ENCODE measurements at places on chromosomes 2 and 18. TPM values are rescaled to one million over a fixed set of nuclear protein-coding genes. Genes with fewer than 3 reads are reported as not detected.

Gene IL1R2
- 3.6 TPM for total RNA-seq

Gene OBSL1
- total RNA-seq, result 66.2 TPM

- DNase-seq, result peak; percentile 45
Observed at GRCh38 chr2:172484253-172484652, 56.9 kb downstream of the ITGA6 start.

DNA sequence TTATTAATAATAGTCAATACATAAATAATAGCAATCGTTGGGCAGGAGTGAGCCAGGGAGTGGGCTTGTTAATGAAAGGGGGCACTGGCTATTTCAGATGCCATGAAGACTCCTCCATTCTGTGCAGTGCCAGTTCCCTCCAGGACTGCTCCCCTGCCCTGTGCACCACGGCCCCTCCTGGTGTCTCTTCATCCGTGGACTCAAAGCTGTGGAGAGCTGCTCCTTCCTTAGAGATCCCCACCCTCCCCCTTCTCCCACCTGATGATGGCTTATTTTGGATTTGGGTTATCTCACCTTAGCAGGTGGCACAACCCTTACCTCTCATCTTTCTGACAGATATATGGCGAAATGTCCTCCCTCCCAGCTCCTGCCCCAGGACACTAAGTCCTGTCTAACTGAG lies 3.1 kb upstream of the CELF4 start:
- DNase-seq, result no peak

DNA sequence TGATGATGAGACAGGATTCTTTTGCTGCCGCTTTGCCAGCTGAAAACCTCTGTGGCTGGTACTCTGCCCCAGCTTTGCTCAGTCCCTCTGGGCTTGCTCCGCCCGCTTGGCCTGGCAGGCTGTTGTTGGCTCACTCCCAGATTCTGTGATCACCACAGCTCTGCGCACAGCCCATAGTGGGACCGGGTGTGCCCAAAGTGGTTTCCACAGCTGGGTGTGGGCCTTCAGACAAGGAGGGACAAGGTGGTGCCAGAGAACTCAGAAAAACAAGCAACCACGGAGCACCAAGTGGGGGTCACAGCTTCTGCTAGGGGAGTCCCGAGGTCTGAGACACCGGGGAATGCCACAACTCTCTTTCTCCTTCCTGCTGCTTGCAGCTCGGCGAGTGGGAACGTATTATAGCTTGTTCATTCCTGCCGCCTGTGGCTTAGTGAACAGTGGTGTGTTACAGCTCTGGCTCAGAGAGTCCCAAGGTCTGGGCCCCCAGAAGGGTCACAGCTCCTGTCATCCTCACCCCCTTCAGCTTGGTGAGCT lies 9.2 kb upstream of the KYNU start:
- DNase-seq, result peak; percentile 5

GRCh38 chr18:41025666-41026065 lies 929.4 kb upstream of the PIK3C3 start:
- DNase-seq, result no peak

DNA sequence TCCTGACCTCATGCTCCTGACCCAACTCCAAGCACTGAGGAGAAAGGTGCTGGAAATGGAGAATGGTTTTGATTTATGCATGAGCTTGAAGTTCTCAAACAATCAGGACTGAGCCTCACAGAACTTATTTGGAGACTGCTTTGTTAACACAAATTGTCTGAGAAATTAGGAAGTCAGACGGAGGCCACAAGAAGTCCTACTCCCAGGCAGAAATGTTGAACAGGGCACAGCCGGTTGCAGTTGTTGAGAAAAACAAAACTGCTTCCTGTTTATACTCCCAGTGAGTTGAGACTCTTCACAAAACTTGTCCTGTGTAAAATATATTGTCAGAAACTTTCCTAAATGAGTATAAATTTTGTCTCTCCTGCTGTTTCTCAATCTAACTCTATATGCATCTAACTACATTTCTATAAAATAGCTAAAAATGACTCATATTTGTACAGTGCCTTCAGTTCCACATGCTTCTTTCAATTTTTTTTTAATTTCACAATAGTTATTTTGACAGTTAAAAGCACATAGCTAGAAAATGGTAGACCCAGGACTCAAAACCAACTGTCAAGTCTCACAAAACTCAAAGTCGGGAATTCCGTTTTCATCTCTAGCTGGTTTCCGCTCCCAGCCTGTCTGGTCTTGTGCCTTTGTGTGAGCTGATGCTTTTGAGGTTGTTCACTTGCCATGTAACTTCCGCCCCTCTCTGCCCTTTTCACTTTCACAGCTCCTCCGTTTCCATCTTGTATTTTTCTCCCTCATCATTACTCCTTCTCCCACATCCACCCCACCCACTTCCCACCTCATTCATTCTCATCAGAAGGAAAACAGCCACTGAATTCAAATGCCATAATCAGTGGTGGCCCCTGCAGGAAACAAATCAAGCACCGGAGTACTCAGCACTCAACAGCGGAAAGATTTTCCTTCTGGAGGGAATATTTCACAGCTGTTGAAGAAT lies 215.0 kb downstream of the SUCLG1 start:
- peak; percentile 6 for DNase-seq

GRCh38 chr2:149104221-149104620 lies 65.7 kb downstream of the LYPD6B start:
- no peak for DNase-seq

DNA sequence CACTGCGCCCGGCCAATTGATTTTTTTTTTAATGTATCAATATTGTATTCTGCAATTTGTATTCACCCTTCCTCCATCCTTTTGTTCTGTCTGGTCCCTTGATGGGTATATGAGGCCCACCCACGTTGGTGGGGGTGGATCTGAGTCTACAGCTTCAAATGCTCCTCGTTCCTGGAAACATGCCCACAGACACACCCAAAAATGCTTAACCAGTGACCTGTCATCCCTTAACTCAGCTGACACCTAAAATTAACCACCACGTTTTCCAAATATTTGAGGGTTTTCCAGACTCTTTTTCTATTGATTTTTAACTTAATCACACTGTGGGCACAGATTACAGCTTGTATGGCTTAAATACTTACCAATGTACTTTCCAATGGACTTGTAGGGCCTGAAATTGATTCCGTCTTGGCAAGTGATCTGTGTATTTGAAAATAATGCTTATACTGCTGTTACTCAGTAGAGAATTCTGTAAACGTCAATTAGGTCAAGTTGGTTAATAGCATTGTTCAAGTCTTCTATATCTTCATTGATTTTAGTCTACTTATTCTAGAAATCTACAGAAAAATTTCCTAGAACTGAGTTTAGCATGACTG lies 34.4 kb upstream of the CYP27C1 start:
- no peak for DNase-seq
